ENCODE measurements at places on chromosomes 4 and X. TPM values are rescaled to one million over a fixed set of nuclear protein-coding genes. Genes with fewer than 3 reads are reported as not detected.

Gene GAGE12F
- not detected for total RNA-seq

Gene CENPVL2
- not detected for total RNA-seq

Gene ADGRL3
- total RNA-seq: not detected

Gene PNMA3
- total RNA-seq: 9.9 TPM

Gene GALNTL6
- not detected for total RNA-seq

Gene ZNF275
- 16.1 TPM for total RNA-seq

Gene TLR10
- 0.44 TPM for total RNA-seq

Gene PRAF2
- total RNA-seq: 20.4 TPM

Gene SEC31A
- 130 TPM for total RNA-seq

Gene HDX
- total RNA-seq: 1.5 TPM

Gene NEXMIF
- 0.12 TPM for total RNA-seq

DNA sequence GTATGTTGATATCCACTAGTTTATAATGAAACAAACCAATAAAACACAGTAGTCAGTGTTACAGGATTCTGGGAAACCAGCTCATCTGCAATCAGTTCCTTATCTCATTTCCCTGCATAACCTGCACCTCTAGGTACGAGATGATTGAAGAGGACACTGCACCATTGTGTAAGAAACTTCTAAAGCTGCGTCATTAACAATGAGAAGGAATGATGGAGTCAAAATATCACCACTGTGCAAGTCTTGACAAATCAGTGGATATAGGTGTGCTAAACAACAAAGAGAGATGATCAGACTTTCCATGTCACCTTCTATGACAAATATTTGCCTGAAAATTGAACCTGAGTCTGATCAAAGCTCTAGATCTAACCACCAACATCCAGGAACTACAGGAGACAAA, 40.7 kb upstream of the DHX15 start:
- no peak for DNase-seq

GRCh38 chr4:116501954-116502353, 583.4 kb downstream of the TRAM1L1 start:
- DNase-seq: no peak

DNA sequence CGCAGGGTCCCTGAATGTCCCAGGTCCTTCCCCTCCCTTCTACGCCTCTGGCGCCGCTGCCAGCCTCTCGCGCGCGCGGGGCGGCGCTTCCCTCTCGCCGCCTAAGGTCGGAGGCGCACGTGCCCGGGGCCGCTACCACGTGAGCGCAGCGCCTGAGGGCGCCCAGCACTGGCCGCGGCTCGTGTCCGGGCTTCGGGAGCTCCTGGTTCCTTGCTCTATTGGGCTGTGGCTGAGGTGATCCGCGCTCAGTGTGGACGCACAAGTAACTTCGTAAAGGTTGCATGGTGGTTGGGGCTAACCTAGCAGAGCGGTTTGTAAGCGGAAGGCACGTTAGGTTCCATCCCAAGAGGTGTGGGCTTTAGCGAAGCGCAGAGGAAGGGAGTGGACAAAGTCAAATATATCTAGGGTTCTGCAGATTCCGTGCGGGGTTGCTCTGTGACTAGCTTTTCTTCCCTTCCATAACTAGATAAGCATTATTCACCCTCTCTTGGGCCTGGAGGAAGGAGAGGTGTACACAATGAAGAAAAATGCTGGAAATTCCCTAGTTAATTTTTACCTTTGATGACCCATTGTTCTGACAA, 1.8 kb downstream of the TLL1 start:
- DNase-seq: no peak

GRCh38 chr4:168794881-168795280, 215.2 kb downstream of the CBR4 start:
- DNase-seq: no peak

GRCh38 chr4:2330091-2331042, 68.5 kb upstream of the MXD4 start:
- no peak for DNase-seq

DNA sequence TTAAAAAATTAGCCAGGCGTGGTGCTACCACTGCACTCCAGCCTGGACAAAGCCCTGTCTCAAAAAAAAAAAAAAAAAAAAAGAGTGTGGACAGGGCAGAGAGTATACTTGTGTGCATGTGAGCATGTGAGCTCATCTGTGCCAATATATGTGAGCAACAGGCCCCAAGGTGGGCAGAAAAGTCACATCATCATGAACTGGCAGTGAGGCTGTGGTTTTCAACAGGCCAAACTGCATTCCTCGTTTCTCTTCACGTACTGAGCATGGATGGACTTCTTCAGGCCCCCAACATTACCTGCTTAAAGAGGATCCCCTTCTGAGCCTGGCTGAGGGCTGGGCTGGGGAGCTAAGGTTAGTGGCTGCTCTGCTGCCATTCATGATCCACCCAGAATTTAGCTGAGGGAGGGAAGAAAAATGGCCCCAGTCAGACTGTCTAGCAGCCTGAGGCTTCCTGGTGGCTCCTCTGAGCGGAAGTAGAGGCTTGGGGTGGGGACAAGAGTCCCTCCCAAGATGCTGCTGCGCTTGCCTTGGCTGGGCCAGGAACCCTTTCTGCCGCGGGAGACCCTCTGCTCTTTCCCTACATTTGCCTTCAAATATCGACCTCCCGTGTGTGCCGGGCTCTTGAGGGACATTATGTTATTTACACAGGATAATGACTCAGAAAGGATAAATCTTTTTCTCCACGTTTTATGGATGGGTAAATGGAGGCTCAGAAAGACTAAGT, 55.0 kb downstream of the DIPK2B start:
- no peak for DNase-seq

DNA sequence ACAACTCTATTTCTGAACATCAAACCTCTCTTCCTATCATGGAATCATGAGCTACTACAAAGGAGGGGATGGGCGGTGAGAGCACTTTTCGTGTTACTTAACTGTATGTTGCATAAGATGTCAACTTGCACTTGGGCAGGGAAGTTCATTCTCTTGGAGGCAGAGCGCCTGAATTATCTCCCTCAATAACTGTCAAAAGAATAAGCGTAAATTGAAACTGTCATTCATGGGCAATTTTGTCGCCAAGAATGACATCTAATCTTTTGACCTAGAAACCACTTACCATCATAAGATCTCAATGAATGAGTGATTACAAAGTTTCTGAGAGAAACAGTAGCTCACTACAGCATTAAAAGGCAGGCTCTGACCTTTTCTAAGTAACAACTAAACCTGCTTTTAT, 23.5 kb upstream of the USP26 start:
- no peak for DNase-seq

DNA sequence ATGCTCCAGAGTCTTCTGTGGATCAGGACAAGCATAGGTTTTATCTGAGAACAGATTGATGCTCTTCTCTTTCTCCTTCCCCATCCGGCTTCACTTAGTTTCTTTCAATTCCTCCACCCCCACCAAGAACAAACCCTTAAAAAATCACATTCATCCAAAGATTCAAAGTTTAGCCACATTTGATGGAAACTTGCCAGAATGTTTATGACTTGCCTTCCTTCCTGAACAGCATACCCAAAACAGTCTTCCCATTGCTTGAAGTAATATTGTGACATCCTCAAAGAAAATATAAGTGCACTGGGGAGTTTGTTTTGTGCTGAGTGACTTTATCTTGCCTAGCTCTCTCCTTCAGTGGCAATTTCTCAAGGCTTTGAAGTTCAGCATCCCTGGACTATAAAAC, 83.0 kb downstream of the MAGEB17 start:
- DNase-seq: no peak

GRCh38 chr4:122739174-122739573, 6.7 kb downstream of the BBS12 start:
- DNase-seq: no peak

- no peak for DNase-seq
Measured at GRCh38 chr4:119580293-119580692, 48.3 kb downstream of the PDE5A start.

- no peak for DNase-seq
Measured at GRCh38 chr4:123340381-123340701, 56.3 kb upstream of the SPRY1 start.

DNA sequence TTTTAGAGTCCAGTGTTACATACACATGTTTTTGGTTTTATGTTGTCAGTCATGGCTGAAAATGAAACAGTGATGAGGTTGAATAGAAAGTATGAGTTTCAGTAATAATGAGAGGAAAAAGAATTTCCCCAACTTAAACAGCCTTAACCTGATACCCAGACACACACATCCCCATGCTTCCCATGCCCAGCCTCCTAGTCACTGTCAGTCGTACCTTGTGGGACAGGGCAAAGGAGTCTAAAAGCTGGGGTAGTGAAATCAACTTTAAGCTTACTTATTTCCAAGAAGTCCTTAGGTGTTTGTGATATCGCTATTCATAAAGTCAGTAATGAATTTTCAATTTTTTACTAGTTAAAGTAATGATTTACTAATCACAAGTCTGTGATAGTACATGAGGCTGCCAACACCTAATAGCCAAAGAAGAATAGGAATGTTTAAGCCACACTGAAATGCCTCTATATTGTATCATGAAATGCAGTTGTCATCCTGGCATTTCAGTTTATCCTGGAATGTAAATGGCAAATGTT, 24.3 kb upstream of the GPR34 start:
- no peak for DNase-seq

DNA sequence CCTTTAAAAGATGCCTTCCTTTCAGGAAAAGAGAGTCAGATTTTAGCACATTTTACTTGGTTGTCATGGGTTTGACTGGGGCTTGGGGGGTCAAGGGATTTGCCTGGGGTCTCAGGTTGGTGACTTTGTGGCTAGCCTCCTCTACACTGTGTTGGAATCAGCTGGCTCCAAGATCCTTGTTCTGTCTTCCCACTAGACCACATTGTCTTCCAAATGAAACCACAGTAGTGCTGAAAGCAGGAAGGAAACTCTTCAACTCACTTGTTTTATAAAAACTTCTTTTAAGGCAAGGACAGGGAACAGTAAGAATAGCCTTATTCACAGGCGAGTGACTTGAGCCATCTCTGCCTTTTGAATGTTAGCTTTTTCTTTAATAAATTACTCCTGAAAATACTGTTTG, 37.0 kb upstream of the OTUD4 start:
- DNase-seq: no peak

DNA sequence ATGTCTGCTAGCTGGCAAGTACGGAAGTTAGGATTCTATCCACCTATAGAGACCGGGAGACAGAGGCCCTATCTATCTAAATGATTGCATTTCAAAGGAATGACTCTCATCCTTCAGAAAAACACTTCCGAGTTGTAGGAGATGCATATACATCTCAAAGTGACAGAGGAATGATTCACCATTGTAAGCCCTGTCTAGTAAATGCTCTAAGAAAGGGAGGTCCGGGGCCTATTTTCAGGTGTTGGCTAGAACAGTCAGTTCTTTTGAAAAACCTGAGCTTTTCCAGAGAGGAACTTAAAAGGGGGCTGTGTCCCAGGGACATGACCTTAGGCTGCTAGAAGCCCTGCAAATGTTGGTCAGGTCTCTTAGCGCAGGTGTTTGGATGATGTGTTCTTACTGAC, 262.9 kb upstream of the IL1RAPL1 start:
- DNase-seq: no peak

- no peak for DNase-seq
Measured at GRCh38 chr4:52984462-52984881, 122.4 kb downstream of the RASL11B start.

- no peak for DNase-seq
Measured at GRCh38 chr4:4502694-4503311, 39.0 kb downstream of the STX18 start.

- no peak for DNase-seq
Measured at GRCh38 chr4:26803211-26803861, 57.3 kb upstream of the STIM2 start.

GRCh38 chr4:153028535-153028934, 92.4 kb downstream of the FHDC1 start:
- DNase-seq: no peak

- no peak for DNase-seq
Measured at GRCh38 chr4:21964762-21965319, 16.3 kb upstream of the KCNIP4 start.

GRCh38 chrX:33086886-33087285, 124.5 kb downstream of the DMD start:
- no peak for DNase-seq

- DNase-seq: no peak
Measured at GRCh38 chr4:39544580-39545315, 17.5 kb upstream of the UGDH start.
